ENCODE measurements at places on chromosomes 11 and 22.

GRCh38 chr11:126776119-126776518, 224.5 kb downstream of the KIRREL3 start:
- no peaks in the 10 kb centered on the region for H3K4me1 ChIP-seq
- no peaks in the 10 kb centered on the region for H3K36me3 ChIP-seq
- no peak overlapping the region for H3K27ac ChIP-seq
- H3K4me3 ChIP-seq, result no peak overlapping the region
- DNase-seq, result no peak
- peaks cover 9% of the 10 kb centered on the region for H3K27me3 ChIP-seq

- no peak overlapping the region for H3K4me3 ChIP-seq
- no peak overlapping the region for H3K27ac ChIP-seq
- H3K4me1 ChIP-seq, result no peaks in the 10 kb centered on the region
- no peak for DNase-seq
- H3K36me3 ChIP-seq, result no peaks in the 10 kb centered on the region
- H3K27me3 ChIP-seq, result peaks cover 3% of the 10 kb centered on the region
Observed at GRCh38 chr11:87425391-87425790, 387.7 kb downstream of the TMEM135 start.

GRCh38 chr11:132610216-132610615, 922.1 kb downstream of the OPCML start:
- no peaks in the 10 kb centered on the region for H3K36me3 ChIP-seq
- H3K4me1 ChIP-seq, result no peaks in the 10 kb centered on the region
- no peak overlapping the region for H3K4me3 ChIP-seq
- H3K27ac ChIP-seq, result no peak overlapping the region
- no peak for DNase-seq

DNA sequence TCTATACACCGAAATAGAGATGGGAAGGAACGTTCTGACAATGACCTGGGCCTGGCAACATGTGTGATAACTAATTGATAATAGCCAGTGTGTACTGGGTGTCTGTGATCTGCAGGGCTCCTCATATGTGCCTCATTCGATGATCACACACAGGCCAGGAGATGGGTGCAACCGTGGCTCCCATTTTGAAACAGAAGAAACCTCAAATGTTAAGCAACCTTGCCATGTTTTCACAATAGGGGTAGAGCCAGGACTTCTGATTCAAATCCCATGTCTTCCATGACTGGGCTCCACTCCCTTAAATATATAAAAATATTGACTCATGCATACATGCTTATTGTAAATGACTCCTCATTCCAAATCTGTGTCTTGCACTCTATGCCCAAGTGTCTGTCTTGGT, 11.1 kb downstream of the APOL3 start:
- H3K27ac ChIP-seq, result no peak overlapping the region
- no peaks in the 10 kb centered on the region for H3K27me3 ChIP-seq
- H3K4me3 ChIP-seq, result no peak overlapping the region
- H3K4me1 ChIP-seq, result peaks cover 41% of the 10 kb centered on the region

- peak; percentile 70 for DNase-seq
- H3K4me3 ChIP-seq, result peak overlapping the region; percentile 82
- H3K27ac ChIP-seq, result peak overlapping the region; percentile 98
- H3K36me3 ChIP-seq, result peaks cover 2% of the 10 kb centered on the region
Observed at GRCh38 chr22:37281646-37282384, 493 bp upstream of the CYTH4 start.

- no peaks in the 10 kb centered on the region for H3K27me3 ChIP-seq
- H3K36me3 ChIP-seq, result no peaks in the 10 kb centered on the region
- peak overlapping the region; percentile 47 for H3K27ac ChIP-seq
- no peak overlapping the region for H3K4me3 ChIP-seq
Observed at GRCh38 chr22:25064894-25065560, 112.5 kb downstream of the KIAA1671 start.

All from activated CD4-positive, alpha-beta T cell treated with anti-CD3 and anti-CD28 coated beads for 36 hours (primary cell).